ENCODE measurements at places on chromosomes 1 and 21.

GRCh38 chr21:42651515-42652401 lies 1.7 kb upstream of the PDE9A start:
- DNase-seq: peak; percentile 54

DNA sequence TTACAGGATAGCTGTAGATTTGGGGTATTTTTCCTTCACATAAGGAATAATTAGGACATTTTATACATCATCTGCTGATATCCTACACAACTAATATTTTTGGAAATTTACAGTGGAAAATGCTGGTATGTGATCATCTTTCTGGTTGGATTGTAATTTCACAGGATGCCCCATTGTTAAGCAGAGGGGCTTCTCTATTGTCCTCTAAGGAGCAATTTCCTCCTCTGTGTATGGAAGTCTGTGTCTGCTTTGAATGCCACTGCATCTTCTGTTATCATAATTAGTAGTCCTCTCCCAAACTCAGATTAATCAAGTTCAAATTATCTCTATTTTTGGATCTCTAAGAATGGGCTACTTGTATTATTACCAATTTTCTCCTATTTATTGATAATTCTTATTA lies 988.1 kb upstream of the B3GALT2 start:
- DNase-seq: no peak

GRCh38 chr1:71170925-71171324 lies 90.1 kb upstream of the ZRANB2 start:
- DNase-seq: no peak

DNA sequence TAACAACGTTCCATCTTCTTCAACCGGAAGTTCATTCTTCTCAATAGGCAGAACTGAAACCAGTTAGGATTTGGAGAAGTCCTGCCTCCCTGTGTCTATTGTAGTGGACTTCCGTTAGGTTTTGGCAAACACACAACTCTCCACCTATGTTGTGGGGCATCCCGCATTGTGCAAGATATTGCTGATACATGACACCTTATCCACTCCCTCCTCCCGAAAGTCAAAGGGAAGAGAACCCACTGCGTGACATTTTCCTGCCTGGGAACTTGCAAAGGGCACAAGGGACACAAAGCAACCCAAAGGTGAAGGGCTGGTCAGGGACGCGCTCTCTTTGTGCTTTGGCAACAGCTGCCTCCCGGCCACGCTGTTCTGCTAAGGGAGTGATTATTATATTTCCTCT lies 164.8 kb downstream of the TPR start:
- no peak for DNase-seq

GRCh38 chr1:216836316-216836715 lies 113.1 kb upstream of the ESRRG start:
- no peak for DNase-seq

- no peak for DNase-seq
These were observed 489.3 kb upstream of the RUNX1 start for GRCh38 chr21:35538386-35538785.

DNA sequence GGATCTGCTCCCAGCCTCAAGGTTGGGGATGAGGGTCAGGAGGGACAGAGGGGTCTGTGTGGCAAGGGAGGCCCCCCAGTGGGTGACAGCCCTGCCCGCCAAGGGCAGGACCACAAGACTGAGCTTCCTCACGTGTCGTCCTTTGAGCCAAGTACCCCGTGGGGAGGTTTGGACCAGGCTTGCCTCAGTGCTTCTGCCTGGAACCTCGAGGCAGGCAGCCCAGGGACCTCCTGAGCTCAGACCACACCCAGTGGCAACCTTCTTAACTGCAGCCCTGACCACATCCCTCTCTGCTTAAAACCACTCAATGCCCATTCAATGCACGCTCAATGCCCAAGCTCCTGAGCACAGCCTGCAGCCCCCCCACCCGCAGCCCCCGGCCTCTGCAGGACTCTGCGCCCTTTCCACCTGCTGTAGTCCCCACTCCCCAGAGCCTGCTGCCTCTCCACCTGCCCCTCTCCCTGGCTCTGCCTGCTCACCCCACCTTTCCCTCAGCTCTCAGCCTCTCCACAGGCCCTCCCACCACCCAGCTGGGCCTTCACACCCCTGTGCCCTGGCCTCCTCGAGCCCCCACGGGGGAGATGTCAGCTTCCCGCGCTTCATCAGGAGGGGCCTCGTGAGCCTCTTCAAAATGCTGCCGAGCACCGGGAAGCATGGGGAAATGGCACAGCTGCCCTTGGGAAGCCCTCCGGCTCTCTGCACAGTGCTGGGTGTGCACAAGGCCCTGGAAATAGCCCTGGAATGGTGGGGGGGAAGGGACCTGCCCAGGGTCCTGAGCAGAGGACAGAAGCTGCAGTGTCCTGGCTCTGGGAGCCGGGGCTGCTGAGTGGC lies 129.3 kb upstream of the VAMP3 start:
- no peak for DNase-seq
